IPS DF 6.9 (cell line): ENCODE measurements at places on chromosomes 5 and 9.

- no peak for DNase-seq
These were observed 23.8 kb downstream of the FGD3 start for GRCh38 chr9:92971121-92971520.

GRCh38 chr9:137412431-137412830, 10.5 kb downstream of the EXD3 start:
- no peak for DNase-seq

DNA sequence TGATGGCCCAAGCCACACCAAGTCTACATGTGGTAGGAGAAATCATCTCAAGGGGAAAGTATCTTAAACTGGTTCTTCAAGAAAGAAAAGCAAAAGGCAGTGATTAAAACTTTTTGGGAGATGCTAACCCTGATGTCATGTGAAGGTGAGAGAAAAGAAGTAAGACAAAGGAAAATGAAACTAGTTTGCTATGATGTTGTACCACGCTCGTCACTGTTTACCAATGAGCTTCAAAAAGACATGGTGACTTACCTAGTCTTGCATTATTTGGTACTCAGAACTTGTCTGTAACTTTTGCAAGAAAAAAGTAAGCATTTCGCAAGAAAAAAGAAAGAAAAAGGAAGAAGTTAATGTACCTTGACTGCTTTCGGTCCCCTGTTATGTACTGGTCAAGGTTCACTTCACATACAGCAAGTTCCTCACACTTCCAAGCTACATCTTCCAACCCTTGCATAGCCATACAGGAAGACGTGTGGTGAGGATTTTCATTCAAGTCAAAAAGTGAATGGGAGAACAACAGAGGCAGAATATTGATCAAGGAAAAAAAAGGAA, 739.3 kb downstream of the NR2F1-AS1 start:
- no peak for DNase-seq

DNA sequence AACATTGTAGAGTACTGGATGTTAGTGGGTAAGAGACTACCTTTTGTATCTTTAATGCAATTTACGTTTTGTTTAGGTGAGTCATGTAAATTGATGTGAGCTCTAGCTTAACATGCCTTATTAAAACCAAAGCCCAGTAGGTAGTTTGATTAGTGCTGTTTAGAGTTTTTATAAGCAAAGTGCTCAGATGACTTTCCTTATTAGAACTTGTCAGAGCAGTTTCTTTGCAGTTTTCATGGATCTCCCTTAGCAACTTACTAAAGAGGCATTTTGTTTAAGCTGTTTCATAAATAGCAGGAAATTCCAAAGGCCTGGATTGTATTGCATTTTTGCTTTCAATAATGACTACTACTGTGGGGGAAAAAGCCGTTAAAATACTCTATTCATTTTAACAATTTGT, 14.5 kb downstream of the ZSWIM6 start:
- no peak for DNase-seq
